ENCODE measurements at places on chromosomes 3 and 15.

GRCh38 chr3:193620650-193621049, 27.6 kb downstream of the OPA1 start:
- DNase-seq, result no peak

DNA sequence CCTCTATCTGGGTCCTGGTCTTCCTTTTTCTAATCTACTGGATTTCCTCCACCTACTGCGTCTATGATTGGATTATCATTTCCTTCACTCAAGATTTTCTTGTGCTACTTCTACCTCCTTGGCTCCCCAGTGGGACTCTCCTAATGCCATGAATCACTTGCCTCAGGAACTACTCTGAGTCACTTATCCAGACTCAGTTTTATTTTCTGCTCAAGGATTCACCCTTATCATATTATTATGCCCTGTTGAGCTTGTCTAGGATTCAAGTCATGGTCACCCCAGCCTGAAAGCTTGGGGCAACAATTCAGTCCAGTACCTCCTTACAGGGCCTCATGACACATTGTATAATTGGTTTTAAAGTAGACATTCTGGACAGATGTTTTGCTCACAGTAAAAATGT, 968.1 kb downstream of the ROBO1 start:
- no peak for DNase-seq

DNA sequence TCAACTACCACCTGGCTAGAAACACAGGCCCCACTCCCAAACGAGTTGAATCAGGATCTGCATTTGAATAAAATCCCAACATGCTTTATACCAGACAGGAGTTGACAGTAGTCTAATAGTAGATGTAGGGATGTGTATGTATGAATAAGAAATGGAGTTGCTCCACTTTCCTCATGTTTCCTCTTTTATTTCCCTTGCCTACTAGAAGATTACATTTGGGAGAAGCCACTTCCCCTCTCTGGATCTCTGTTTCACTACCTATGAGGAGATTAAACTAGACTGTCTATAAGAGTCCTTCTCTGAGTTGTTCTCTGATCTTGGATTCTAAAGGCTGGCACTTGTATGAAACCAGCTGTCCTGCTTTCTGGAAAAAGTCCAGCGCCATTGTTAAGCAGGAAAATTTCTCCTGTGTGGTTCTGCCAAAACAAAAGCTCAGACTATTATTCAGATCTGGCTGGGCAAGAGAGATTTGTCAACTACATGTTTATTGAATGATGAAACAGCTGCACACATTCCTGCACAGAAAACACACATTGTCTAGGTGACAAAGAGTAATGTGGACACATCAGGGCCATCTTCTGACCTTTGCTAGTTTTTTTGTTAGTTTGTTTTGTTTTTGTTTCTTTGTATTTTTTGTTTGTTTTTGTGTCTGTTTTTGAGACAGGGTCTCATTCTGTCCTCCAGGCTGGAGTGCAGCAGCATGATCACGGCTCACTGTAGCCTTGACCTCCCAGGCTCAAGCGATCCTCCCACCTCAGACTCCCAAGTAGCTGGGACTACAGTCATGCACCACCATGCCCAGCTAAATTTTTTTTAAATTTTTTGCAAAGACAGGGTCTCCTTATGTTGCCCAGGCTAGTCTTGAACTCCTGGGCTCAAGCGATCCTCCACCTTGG, 29.9 kb downstream of the ACP3 start:
- DNase-seq, result no peak

DNA sequence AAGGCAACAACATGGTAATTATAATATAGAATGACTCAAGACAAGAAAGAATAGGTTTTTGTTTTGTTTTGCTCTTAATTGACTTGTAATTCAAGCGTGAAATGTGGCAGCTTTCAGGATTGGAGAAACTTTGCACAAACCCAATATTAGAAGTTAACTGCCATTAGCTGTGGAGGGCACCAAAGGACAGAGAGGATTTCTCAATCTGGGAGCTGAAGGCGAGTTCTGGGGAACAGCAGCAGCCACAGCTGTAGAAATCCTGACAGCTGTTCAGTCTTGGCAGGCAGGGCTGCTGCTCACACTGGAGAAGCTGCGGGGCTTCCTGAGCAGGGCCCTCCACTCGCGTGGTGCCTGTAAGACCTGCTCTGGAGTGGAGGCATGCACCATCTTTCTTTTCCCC, 182.2 kb upstream of the IL12A start:
- no peak for DNase-seq

DNA sequence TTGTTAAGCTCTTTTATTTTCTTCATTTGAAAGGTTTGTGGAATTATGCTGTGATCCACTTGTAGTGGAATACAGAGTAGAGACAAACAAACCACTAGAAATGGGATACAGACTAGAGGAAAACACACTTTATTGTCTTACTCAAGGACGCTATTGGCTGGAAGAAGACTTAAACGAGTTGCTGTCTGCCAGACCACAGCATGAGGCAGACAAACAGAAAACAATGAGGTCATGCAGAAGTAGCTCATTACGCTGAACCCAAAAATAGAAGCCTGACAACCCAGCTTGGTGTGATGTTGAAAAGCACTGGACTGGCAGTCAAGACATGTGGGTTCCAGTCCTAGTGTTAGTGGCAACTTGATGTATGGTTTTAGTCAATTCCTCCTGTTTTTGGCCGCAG, 62.4 kb upstream of the P3H2 start:
- no peak for DNase-seq

GRCh38 chr3:58623961-58624360, 42.6 kb downstream of the FAM3D start:
- no peak for DNase-seq

DNA sequence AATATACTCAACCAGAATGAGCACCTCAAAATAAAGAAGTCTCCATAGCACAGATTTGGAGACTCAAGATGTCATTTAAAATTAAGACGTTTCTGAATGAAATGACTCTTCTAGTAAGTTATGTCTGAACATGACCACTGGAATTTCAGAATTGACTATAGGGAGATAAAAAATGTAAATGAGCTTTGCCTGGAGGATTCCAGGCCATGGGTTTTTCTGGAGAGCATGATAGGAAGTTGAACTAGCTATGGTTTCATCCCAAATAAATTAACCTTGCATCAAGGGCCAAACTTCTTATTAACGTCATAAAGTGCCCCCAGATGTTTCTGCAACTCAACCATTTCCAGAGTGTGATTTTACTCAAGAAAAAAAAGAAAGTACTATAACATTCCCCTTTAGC, 222.6 kb upstream of the NR2F2 start:
- DNase-seq, result no peak
